Stimulated activated CD4-positive, alpha-beta T cell treated with anti-CD3 and anti-CD28 coated beads, Interleukin-2, amount 100 ng/mL, for 4 hours (primary cell): ENCODE measurements at places on chromosomes 5 and 9.

DNA sequence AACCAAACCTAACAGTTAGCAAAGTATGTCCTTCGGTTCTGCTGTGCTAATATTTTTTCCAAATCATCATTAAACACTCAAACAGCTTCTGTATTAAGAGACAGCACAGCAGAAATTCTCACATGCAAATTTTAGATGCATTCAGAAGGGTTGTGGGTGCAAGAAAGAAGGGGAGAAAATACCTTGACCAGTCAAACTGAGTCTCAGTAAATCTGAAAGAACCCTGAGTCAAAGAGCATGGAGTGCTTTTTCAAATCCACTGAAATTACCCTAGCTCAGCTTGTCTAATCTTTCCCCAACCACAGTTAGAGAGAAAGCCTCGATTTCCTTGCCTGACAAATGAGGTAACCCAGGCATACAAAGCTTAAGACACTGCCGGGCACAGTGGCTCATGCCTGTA is 55.1 kb downstream of the RETREG1 start:
- no peak for DNase-seq

GRCh38 chr9:94479757-94480156 is 75.1 kb upstream of the PCAT7 start:
- DNase-seq, result no peak

- no peak for DNase-seq
Observed at GRCh38 chr9:37955781-37956422, 52.0 kb upstream of the SLC25A51 start.

DNA sequence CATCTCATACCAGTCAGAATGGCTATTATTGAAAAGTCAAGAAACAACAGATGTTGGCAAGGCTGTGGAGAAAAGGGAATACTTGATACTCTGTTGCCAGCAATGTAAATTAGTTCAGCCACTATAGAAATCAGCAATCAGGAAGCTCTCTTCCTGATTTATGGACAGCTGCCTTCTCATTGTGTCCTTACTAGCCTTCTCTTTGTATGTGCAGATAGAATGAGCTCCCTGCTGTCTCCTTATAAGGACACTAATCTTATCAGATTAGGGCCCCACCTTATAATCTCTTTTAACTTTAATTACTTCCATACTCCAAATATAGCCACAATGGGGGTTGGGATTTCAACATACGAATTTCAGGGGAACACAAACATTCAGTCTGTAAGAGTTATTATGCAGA is 38.0 kb downstream of the KCNV2 start:
- no peak for DNase-seq

- DNase-seq, result no peak
Observed at GRCh38 chr5:161535762-161536161, 10.8 kb downstream of the GABRB2 start.

GRCh38 chr5:10797261-10797660 is 36.2 kb upstream of the DAP start:
- no peak for DNase-seq

GRCh38 chr5:43620944-43621505 is 18.0 kb downstream of the NNT start:
- no peak for DNase-seq

DNA sequence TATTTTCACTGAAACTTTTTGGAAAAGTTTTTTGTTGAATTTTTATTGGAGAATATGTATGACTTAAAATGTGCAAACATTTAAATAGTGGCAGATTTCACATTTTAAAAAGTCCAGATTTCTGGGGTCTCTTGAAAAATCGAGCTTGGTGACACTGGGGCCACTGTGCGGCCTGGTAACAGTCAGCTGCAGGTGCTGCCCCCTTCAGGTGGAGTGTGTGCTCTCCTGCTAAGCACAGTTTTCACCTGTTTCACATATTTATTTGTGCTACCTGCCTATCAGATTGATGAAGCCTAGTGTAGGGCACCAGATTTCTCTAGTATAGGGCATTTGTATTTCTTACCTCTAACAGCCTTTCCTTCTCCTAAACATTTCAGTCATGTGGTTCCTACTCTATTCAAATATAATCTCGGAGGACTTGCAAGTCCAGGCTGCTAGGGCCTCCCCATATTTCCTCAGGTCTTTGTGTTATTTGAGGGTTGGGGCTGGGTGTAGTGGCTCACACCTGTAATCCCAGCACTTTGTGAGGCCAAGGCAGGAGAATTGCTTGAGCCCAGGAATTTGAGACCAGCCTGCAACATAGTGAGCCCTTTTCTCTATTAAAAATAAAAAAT is 95.8 kb upstream of the KLF9 start:
- DNase-seq, result peak; percentile 6

GRCh38 chr5:126869005-126869451 is 92.1 kb downstream of the LMNB1 start:
- DNase-seq, result no peak

DNA sequence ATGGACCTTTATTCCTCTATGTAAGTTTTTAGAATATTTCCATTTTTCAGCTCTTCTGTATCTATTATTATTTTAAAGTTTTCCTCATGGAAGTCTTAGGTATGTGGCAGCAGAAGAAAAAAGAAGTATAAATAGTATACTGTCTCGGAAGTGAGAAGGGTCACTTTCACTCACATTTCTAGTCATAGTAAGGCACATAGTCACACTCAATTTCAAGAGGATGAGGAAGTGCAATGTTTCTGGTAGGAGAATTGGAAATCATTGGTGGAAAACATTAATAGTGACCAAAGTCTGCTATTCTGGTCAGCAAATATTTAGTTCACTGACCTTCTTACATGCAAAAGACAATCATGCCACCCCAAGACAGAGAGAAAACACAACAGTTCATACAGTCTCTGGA is 35.2 kb upstream of the TNFSF8 start:
- DNase-seq, result no peak

GRCh38 chr9:92657296-92658094 is 12.4 kb downstream of the IPPK start:
- no peak for DNase-seq

- DNase-seq, result no peak
Observed at GRCh38 chr5:157993201-157993600, 134.3 kb upstream of the CLINT1 start.

- DNase-seq, result no peak
Observed at GRCh38 chr5:159210210-159210661, 883 bp upstream of the RNF145 start.

DNA sequence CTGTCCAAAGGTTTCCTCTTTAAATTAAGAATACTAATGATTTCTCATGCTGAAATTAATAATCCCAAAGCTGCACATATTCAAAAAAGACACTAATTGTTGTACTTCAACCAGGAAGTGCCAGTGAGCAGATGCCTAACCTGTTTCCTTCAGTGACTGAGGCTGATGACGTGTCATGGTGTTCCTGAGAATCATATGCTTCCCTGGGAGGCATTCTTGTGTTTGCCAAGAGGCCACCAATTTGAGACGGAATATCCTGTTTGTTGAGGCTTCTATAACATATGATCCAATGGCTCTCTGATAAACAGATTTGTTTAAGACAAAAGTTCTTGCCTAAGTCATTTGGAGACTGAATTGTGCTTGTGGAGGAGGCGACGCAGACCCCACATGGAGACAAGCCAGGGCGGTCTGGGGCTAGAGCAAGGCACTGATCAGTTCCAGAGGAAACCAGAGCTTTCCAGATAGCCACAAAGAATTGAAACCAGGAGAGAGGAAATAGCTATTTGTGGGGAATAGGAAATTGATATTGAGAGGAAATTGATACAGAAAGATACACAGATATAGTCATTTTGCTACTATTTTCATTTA is 66.4 kb upstream of the ZNF608 start:
- DNase-seq, result no peak

DNA sequence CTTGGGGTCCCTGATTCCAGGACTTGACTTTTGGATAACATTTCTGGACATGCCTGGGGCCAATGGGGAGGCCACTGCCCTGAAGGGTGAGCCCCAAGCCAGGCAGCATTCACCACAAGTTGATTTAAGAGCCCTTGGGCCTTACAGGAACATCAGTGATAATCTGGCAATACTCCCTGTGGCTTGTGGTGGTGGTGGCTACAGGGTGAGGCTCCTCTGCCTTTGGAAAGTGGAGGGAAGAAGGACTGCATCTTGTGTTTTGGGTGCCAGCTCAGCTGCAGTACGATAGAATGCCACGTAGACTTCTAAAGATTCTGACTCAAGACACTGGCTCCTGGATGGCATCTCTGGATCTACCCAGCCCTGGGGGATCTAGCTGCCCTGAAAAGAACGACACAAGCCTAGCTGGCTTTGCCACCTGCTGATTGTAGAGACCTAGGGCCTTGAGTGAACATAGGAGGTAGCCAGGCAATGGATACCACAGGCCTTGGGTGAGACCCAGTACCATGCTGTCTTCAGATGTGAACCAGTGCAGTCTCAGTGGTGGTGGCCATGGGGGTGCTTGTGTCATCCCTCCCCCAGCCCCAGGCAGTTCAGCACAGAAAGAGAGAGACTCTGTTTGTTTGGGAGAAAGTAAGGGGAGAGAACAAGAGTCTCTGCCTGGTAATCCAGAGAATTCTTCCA is 79.0 kb upstream of the DAP start:
- DNase-seq, result no peak

DNA sequence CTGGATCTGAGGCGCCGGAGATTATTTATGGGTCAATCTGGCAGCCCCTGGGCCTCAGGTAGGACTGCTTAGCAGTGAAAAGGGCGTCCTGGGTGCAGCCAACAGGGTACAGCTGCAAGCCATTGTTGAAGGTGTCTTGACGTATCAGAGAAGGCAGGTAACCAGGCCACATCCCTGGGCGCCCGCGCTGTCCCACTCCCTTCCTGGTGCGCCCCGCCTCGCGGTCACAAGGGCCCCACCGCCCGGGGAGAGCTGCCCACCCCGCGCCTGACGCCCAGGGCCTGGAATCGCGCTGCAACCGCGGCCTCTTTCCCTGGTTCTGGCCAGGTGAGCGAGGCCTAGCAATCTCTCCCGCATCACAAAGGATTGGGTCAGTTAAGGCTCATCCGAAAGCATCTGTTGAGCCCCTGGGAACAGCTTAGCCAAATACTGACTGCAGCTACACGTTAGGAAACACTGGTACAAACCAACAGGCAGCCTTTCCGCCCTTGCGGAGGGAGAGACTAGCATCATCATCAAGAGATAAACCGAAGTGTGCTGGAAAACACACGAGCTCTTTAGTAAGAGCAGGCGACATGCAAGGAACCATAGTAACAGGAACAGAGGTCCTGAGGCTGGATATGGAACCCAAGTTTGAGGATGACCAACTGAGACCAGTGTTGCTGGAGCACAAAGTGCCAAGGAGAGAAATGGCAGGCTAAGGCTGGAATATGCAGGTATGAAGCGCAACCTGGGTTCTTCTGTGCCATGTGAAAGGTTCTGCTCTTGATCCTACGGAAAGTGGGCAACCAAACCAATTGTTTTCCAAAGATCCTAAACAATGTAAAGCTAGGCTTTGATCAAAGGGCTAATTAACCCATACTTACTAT is 3.6 kb downstream of the RPS23 start:
- DNase-seq, result no peak
